Globus pallidus (tissue), 1 donor: ENCODE measurements at places on chromosomes 2 and 18.

- DNase-seq = no peak
These were observed 31.4 kb downstream of the CCDC93 start for GRCh38 chr2:117982376-117983033.

GRCh38 chr2:10301941-10302478 lies 694 bp upstream of the HPCAL1 start:
- no peak for DNase-seq

GRCh38 chr18:65924904-65925303 lies 174.1 kb downstream of the CDH7 start:
- no peak for DNase-seq

- peak; percentile 82 for DNase-seq
These were observed 674 bp upstream of the ERBB4 start for GRCh38 chr2:212539072-212539880.

DNA sequence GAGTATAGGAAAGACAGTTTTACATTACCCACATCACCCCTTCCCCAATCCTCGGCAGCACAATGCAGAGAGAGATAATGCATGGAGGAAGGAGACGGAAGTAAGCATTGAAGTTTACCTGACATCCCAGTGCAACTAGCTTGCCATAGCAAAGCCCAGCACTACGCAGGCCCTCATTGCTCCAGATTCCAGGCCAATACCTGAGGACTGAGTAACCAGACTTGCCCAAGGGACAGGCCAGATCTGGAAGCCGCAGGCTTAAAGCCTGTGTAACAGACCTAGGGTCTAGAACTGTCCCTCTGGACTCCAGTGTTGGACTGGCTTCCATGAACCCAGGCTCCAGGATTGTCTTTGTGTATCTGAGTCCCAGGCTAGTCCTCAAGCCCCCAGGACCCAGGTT lies 17.6 kb downstream of the SERPINB4 start:
- no peak for DNase-seq

- DNase-seq = no peak
These were observed 53.6 kb downstream of the PKDCC start for GRCh38 chr2:42101206-42102023.

- peak; percentile 21 for DNase-seq
These were observed 623.2 kb upstream of the ID2 start for GRCh38 chr2:8058652-8059051.

DNA sequence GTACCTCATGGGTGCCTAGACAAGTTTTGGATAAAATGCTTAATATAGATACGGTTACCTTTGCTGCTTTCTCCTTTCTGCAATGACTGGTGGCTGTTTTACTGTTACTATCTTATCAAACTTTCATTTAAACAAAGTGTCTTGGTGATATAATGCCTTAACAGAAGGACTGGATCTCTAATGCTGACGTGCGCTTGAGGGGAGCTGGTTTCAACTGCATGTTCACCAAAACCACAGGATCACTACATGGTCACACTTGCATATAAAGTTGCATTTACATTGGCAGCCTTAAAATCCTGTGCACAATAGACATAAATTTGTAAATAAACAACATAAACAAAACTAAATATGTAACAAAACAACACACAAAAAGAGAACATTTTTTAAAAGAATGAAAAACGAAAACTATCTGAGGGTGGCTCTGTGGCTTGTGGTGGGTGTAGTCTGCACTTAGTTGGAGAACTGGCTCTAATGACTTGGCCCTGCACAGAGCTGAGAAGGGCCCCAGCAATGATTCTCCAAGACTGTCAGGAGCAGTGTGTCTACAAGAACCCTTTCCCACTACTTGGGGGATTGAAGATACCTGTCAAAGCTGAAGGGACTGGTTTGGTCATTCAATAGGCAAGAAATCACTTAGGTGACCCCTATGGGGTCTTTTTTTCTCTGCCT lies 135.5 kb downstream of the UXS1 start:
- DNase-seq = no peak

GRCh38 chr2:152154462-152154861 lies 21.1 kb downstream of the STAM2 start:
- DNase-seq = no peak

GRCh38 chr18:51196118-51196810 lies 1.2 kb downstream of the MEX3C start:
- DNase-seq = peak; percentile 35

- no peak for DNase-seq
These were observed 243.8 kb downstream of the FAM210A start for GRCh38 chr18:13482618-13482945.

DNA sequence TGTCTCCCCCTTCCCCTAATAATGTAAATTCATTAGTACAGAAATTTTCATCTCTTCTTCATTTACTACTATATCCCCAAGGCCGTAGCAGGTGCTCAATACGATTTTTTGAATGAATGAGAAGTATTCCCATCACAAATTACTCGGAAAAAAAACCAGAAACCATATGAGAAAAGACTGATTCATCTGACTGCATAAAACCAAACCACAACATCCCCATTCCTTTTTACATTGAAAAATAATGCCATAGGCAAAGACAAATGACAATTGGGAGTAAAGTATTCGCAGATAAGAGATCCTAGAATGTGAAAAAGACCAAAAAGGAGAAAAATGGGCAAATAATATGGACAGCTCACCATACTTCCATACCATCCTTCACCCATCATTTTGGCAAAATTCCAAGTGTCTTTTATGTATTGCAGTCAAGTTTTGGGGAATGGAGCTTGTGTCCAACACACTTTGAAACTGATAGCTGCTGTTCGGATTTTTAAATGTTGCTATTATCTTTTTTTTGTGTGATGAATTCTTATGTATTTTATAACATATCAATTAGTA lies 1.5 kb downstream of the ZC3H8 start:
- DNase-seq = no peak

GRCh38 chr2:236642584-236643291 lies 73.1 kb downstream of the ACKR3 start:
- DNase-seq = no peak
